ENCODE measurements at places on chromosomes 2 and 18.

GRCh38 chr2:206480620-206481019, 37.3 kb downstream of the ADAM23 start:
- DNase-seq: no peak

GRCh38 chr18:2412996-2413751, 158.1 kb downstream of the METTL4 start:
- DNase-seq: no peak

DNA sequence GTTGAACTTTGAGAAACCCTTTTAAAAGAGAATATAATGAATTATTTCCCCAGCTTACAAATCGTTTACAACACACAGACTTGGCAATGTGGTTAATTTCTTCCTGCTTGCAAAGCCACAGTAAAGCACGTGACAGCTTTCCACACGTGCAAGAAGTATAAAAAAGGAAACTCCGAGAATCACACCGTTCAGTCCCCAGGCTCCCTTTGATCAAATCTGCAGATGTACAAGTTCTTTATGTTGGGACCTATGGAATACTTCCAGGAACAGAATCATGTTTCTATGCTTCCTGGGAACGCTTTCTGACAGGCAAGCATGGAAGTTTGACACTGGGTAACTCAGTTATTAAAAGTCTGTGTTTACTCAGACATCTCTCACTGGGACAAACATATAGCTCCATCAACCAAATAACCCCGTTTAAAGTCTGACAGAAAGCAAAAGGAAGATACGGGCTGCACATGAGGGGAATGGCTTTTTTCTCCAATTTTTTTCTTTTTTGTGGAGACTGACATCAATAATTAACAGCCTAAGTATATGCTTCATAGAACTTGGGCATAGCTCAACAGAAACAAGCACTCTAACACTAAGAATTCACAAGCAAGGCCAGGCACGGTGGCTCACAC, 134.8 kb downstream of the EIPR1 start:
- no peak for DNase-seq

DNA sequence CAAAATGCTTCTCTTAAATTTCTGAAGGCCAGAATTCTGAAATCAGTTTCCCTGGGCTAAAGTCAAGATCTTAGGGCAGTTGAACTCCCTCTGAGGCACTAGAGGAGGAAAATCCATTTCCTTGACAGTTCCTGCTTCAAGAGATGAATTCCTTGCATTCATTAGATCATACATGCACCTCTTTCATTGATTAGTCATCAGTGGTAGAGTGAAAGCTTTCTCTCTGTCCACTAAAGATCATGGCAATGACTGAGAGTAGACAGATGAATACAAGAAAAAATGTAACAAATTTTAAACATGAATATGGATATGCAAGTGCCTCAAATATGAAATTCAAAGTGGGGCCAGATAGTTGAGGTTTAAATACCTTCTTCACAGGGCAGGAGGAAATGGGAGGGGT, 693.4 kb upstream of the TMEFF2 start:
- no peak for DNase-seq

DNA sequence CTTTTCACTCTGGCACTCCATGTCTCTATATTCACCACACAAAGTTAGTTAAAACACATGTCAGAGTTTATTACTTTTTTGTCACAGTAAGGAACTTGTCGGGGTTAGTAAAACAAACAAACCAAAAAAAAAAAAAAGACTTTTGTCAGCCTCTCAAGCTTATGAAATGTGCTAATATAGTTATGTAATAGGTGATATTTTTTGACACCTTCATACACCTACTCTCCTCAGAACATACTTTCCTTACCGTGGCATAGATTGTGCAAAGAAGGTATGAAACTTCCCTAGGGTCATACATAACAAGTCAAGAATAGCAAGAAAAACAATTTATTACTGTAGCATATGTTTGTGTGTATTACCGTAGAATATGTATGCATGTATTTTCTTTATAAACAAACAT, 633.3 kb downstream of the CNTNAP5 start:
- DNase-seq: no peak

DNA sequence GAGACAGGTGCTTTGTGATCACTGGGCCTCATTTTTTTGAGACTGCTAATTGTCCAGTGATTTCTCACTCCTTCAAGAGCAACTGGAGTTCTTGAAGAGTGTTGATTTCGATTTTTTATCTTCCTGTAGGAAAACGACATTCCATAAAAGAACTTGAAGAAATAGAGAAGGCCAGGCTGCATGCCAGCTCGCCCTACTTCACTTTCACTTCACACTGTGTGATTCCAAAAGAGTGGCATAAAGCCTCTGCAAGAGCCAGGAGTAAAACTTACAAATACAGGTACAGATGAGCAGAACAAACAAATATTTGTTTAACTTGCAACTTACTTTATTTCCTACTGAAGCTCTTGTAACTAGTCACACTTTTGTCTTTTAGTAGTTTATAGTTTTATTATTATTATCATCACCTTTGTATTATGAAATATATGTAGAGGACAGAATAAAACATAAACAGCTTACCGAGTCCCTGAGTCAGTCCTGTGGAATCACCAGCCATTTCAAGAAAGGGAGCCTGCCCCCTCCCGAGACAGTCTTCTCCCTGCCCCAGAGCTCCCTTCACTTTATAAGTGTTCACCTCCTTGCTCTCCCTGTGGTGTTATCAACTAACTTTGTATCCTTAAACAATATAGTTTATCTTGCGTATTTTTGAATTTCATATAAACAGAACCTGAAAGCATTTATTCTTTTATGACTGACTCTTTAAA, 8.7 kb downstream of the FAM228A start:
- DNase-seq: no peak

GRCh38 chr2:66869076-66869475, 434.2 kb downstream of the MEIS1 start:
- DNase-seq: no peak
